Activated CD4-positive, alpha-beta T cell treated with anti-CD3 and anti-CD28 coated beads, Interleukin-10, Interleukin-2, amounts not matched to agents 100 ng/mL and 50 ng/mL, durations not matched to agents 16 hours and 8 hours (primary cell): ENCODE measurements at places on chromosomes 5 and 9.

DNA sequence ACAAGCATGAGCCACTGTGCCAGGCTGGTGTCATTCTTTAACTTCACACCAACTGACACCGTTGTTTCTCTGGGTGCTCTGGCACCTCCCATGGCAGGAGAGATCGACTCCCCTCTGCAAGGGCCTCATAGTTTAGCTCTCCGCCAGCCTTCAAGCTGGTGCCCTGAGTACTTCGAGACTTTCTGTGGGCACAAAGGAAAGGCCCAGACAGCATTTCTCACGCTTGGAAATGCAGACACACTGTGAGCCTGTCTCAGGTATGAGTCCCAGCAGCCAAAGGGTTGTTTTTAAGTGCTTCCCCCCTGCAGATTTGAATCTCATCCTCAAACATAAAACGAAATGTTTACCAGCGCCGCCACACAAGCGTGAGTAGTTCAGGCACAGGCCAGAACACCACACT, 11.1 kb upstream of the TCF7 start:
- DNase-seq: no peak

- peak; percentile 35 for DNase-seq
Observed at GRCh38 chr5:41334758-41335157, 121.4 kb upstream of the C6 start.

GRCh38 chr5:35354751-35355150, 124.5 kb upstream of the PRLR start:
- no peak for DNase-seq

- no peak for DNase-seq
Observed at GRCh38 chr5:14247054-14247386, 103.9 kb downstream of the TRIO start.

DNA sequence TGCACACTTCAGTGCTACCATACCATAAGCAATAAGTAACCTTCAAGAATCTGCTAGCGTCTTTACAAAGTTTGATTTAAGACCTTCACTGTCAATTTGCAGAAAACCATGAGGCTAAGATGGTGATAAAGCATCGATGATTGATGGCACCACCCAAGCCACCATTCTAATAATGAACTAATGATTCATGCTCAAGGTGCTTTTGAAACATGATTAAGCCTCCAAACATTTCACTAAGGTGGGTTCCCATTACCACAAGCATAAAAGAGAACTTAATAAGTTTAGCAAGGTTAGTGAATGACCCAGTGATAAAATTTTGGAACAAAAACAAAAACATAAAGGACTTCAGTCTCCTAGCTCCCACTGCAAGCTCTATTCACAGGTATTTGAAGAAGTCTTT, 214.7 kb downstream of the FBXL17 start:
- DNase-seq: no peak

DNA sequence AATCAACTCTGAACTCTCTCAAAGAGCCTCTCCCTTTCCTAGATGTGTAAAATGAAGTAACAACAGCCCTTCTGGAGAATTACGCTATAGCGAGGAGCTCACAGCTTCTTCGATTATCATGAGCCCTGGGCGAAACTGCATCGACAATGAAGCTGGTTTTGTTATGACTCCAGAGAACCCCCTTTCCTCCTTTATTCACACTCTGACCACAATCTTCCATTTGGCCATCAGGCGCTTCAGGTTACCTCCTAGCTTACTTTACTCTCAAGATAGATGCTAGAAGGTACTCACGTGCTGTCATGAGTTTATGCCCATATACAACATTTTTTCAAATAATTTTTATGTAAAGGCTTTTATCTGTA, 362.7 kb upstream of the RFX3 start:
- peak; percentile 85 for DNase-seq
